ENCODE measurements at places on chromosomes 7 and 10. TPM values are rescaled to one million over a fixed set of nuclear protein-coding genes. Genes with fewer than 3 reads are reported as not detected.

- H3K36me3 ChIP-seq, result peaks cover 4% of the 10 kb centered on the region
- no peak overlapping the region for H3K4me3 ChIP-seq
- no peak overlapping the region for H3K27ac ChIP-seq
These were observed 11.0 kb upstream of the AHCYL2 start for GRCh38 chr7:129213828-129214227.

GRCh38 chr10:69457771-69458237 is 6.5 kb downstream of the TSPAN15 start:
- H3K4me3 ChIP-seq, result no peak overlapping the region
- H3K27ac ChIP-seq, result peak overlapping the region; percentile 91
- DNase-seq, result no peak
- no peaks in the 10 kb centered on the region for H3K36me3 ChIP-seq
- no peaks in the 10 kb centered on the region for H3K27me3 ChIP-seq

GRCh38 chr7:75861636-75862035 is 17.2 kb upstream of the RHBDD2 start:
- H3K27ac ChIP-seq, result peak overlapping the region; percentile 64
- H3K4me1 ChIP-seq, result peaks cover 5% of the 10 kb centered on the region
- no peaks in the 10 kb centered on the region for H3K36me3 ChIP-seq
- no peaks in the 10 kb centered on the region for H3K27me3 ChIP-seq
- no peak for DNase-seq

Gene FAM13C
- 5.2 TPM for total RNA-seq

DNA sequence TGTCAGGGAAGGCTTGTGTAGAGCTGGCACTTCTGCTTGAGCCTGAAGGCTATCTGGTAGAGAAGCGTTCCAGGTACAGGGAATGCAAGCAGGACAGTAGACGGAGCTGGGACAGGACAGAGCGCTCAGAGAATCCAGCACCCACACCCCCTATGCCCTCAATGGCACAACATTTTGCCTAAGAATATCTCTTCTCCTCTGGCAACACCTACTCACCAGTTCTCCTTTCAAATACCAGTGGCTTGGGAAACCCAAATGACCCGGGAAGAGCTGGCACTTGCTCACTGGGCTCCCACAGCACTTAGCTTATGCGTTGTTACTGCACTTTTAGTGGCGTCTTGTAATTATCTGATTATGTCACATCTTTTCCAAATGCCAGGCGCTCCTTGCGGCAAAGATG is 118.6 kb downstream of the RNF216 start:
- no peaks in the 10 kb centered on the region for H3K27me3 ChIP-seq
- DNase-seq, result no peak
- peaks cover 4% of the 10 kb centered on the region for H3K36me3 ChIP-seq
- no peak overlapping the region for H3K4me3 ChIP-seq
